ENCODE measurements at places on chromosomes 5 and 9.
A peak's percentile ranks its signal among the peaks of the same experiment; 100 is the strongest.

- DNase-seq = no peak
Measured at GRCh38 chr5:57862471-57862911, 379.9 kb upstream of the ACTBL2 start.

DNA sequence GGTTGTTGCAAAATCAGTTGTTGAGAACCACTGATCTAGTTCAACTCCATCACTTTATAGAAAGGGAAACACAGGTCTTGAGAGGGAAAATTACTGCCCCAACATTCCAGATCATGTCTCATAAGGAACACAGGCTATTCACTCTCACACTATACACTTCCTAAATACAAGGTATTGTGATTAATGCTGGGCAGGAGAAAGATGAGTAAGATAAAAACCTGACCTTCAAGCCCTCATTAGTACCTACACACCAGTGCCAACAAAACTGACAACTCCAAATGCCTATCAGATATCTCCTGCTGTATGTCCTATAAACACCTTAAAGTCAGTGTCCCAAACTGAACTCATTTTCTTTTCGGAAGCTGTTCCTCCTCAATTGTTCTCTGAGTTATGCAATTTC lies 8.2 kb downstream of the GNE start:
- no peak for DNase-seq

- DNase-seq = no peak
Measured at GRCh38 chr9:93677641-93678136, 101.3 kb downstream of the PHF2 start.

DNA sequence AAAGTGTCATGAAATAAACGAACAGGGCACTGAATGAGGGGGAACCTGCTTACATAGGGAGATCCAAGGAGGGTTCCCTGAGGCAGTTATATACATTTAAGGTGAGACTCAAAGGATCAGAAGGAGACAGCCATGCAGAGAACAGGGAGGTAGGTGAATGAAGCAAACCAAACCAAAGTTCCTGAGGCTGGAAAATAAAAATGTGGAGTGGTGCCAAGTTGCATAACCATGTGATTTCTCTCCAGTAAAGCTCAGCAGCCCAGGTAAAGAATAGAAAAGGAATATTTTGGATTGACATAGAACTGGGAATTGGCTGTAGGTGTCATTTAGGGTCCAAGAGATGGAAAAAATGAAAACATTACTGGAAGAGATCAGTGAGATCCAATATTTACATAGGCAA lies 110.7 kb downstream of the CAAP1 start:
- no peak for DNase-seq

DNA sequence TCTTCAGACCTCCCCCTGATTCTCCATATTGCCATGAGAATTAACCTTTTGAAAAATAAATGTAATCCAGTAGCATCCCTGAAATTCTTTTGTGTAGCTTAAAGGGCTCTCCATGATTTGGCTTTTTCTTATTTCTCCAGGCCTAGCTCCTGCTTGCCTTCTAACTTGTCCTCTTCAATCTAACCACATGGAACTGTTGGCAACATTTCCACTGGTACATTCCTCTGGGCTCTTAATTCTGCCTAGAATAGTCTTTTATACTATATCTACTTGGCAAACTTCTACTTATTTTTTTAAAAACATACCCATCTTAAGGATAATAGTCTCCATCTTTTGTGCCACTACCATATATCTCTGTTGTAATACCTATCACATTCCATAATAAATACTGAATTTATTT lies 54.1 kb downstream of the GNG10 start:
- DNase-seq = no peak

- DNase-seq = no peak
Measured at GRCh38 chr5:159904874-159905273, 11.4 kb upstream of the ADRA1B start.

- peak; percentile 34 for DNase-seq
Measured at GRCh38 chr9:17810728-17811571, 232.1 kb downstream of the SH3GL2 start.

DNA sequence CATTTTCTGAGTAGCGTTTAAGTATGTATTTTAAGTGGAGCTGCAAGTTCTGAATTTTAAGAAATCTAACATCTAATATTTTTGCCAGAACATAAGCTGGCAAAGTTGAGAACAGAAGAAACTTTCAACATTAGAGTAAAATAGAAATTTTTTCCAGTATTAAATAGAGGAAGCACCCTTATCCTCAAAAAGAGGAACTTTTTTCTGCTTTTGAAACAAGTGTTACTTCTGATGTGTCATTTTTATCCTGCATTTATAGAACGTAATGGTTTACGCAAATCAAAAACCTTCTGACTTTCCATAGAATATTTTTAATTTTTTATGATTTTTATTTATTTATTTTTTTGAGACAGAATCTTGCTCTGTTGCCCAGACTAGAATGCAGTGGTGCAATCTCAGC lies 21.8 kb downstream of the ZBED3 start:
- DNase-seq = no peak

DNA sequence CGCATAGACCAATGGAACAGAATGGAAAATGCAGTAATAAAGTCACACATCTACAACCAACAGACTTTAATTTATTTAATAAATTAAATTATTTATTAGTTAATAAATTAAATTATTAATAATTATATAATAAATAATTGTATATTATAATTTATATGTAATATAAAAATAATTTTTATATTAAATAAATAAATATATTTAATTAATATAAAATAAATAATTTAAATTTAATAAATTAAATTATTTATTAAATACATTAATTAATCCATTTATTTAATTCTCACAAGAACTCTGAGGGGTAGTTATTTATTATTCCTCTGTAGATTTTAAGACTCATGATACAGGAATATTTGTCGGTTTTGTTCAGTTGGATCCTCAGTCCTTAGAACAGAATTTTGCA lies 176.1 kb upstream of the ADAMTS19 start:
- DNase-seq = no peak

DNA sequence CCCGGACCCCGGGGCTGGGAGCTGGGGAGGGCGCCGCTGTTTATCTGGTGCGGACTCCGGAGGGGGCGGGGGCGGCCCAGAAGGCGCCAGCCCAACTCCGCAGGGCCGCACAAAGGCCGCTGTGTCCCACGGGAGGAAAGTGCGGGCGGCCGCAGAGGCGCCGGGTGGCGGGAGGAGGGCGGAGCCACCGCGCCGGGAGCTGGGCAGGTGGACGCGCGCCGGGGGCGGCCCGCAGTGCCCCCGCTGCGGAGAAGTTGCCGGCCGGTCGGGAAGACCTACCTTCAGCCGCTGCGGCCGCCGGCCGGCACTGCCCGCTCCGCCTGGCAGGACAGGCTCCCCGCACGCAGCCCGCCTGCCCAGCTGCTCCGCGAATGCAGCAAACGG lies 43.6 kb downstream of the NACC2 start:
- DNase-seq = peak; percentile 56

- no peak for DNase-seq
Measured at GRCh38 chr5:138523406-138523805, 19.6 kb downstream of the ETF1 start.

- no peak for DNase-seq
Measured at GRCh38 chr5:151221574-151221973, 2.3 kb downstream of the CCDC69 start.

- no peak for DNase-seq
Measured at GRCh38 chr9:127717766-127718165, 1.9 kb downstream of the TTC16 start.

GRCh38 chr5:122810405-122810804 lies 35.0 kb upstream of the SNX24 start:
- no peak for DNase-seq

- no peak for DNase-seq
Measured at GRCh38 chr9:127102176-127102575, 20.3 kb downstream of the ANGPTL2 start.

DNA sequence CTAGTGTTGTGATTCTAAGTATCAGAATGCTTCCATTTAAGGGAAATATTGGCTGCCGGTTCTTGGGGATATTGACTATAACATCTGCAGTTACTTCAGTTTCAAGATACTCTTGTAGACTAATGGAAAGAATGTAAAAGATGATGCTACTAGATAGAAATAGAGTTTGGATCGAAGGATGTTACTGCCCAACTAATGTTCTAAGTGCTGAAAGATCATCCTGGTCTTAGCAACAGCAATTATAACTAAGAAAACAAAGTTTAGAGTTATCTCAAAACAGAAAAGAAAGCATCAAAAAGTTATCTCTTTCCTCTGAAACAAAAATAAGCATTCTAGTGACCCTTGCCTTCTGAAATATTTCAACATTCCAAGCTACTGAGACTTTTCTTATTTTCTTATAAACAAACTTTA lies 49.9 kb downstream of the ITGA1 start:
- no peak for DNase-seq

DNA sequence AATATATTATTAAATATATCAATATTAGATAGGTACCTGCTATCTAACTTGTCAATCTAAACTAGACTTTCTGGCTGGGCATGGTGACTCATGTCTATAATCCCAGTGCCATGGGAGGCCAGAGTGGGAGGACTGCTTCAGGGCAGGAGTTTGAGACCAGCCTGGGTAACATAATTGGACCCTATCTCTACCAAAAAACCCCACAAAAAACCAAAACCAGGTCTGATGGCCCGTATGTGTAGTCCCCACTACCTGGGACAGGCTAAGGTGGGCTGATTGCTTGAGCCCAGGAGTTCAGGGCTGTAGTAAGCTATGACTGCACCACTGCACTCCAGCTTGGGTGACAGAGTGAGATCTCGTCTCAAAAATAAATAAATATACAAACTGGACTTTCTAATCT lies 55.0 kb downstream of the PJA2 start:
- no peak for DNase-seq

DNA sequence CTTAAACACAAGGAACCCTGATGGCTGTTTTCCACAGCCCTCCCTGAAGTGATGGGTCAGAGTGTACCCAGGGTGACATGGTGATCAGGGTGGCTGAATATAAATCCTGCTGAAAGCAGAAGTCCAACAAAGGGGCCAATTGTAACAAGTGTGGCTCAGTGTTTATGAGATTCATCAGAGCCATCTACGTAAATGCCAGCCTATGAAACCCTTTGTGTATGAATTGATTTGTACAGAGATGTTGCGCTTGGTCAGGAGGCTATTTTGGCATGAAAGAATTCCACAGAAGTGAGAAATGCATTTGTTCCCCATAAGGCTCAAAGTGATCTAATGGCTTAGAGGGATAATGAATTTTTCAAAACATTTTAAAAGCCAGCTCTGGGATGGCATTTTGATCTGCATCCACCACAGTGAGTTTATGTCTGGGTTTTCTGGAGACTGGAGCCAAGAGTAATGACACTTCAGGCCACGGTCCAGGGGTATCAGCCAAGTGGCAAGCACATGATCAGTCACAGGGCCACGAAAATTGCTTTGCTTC lies 12.4 kb downstream of the PRUNE2 start:
- peak; percentile 95 for DNase-seq

DNA sequence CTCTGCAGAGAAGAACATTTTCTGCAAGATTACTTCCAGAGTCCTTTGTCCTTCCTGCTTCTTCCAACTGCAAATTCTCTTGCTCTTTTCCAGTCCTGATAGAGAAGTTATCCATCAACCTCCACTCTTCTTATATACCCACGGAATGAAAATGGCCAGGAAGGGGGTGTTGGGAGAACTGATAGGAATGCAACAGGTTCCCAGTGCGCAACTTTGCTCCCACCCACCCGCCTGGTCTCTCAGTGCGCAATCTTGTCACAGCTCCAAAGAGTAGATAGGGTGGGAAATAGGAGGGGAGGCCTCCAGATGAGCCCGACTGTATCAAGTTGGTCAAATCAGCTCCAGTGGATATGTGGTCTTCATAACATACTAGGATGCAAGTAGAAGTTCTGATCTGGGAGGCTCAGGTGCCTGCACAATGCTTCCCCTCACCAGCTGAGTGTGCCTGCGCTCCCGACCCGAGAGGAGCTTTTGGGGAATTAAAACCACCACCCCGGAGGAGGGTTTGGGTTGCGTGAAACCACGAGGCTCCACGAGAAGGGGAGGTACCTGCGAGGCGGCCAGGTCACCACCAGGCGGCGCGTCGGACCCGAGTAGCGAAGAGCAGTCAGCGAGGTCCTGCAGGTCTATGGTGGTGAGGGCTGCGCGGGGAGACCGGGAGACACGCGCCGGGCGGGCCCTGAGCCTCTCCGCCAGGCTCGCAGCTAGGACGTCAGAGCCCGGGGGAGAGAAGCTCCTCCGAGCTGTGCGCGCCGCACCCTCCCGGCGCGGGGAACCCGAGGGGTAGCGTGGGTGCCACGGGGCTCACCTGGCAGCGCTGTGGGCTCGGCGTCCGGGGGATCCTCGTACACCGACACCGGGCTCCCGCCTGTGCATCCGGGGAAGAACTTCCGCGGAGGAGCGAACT lies 835 bp downstream of the MCIDAS start:
- DNase-seq = no peak

DNA sequence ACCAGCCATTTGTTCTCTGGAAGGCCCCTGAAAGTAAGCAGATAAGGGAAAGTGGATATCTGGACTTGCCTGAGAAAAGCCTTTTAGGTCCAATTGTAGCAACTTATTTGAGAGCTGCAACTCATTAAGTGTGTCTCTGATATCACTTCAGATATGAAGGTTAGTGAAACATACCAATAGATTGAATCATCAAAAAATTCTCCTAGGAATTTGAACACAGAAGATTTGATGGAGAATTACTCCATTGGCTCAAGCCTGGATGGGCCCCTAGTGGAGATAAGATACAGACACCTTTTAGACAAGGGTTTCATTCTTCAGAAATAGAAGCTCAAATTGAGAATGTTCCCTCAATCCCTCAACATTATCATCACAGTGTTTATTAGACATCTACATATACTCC lies 356.7 kb downstream of the NDUFS4 start:
- no peak for DNase-seq

- no peak for DNase-seq
Measured at GRCh38 chr9:94079236-94079635, 5.0 kb upstream of the PTPDC1 start.

DNA sequence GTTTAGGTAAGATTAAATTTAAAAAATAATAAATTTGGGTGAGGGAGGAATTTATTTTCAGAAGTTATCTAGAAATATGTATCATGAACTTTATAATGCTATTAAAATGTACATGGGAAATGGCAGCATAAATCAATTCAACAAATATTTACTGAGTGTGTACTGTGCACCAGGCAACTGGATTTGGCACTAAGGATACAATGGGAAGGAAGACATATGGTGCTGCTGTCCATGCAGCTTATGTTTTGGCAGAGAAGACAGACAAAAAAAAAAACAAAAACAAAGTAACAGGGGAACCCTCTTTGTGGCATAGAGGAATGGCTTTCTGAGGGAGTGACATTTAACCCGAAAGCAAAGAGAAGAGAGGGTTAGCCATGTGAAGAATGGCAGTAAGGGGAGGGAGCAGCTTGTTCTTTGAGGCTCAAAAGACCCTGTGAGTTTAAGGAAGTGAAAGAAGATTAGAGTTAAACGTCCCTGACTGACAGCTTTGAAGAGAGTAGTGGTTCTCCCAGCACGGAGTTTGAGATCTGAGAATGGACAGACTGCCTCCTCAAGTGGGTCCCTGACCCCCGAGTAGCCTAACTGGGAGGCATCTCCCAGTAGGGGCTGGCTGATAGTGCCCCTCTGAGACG lies 23.9 kb downstream of the CNTRL start:
- DNase-seq = no peak
